ENCODE measurements at places on chromosomes 12 and 14. TPM values are rescaled to one million over a fixed set of nuclear protein-coding genes. Genes with fewer than 3 reads are reported as not detected.

DNA sequence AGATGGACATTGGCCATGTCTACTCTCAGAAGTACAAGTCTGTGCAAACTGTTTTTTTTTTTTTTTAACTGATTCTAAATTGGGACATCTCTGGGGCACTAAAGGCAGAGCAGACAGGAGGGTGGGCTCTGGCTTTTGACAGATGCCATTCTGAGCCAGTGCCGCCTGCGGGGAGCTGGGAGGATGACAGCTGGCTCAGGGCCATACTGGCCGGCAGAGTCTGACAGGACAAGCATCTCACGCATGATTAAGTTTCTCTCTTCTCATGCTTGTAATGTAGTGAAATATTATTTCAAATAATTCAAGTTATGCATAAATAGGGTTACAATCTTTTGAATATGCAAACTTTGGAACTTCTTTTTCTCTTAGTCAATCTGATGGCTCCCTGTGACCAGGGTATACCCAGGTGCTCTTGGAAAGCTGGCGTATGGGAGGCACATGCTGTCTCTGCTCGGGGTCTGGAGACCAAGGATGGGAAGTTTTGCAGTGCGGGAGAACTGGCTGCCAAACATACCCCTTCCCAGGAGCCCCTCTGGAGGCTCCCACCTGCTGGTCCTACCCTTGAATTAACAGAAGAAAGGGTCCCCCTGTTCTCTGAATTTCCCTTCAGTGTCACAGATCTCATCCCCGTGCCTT is 7.6 kb downstream of the CDCA4 start:
- DNase-seq = no peak

DNA sequence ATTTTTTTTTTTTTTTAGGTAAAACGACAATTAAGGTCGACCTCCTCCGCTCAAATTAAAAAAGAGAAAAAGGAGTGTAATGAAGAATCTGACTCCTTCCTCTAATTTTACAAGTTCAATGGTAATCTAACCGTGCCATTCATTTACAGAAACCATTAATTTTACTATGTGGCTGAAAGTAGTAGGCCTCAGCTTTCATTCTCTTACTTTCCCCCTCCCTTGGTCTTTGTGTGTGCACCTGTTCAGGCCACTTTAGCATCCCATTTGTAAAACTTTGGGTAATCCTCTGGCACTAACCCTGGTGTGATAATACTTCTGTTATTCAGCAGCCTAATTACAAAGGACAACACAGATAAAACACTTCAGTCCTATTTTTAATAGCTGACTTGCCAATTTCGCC is 128.1 kb downstream of the ASCL1 start:
- DNase-seq = no peak

DNA sequence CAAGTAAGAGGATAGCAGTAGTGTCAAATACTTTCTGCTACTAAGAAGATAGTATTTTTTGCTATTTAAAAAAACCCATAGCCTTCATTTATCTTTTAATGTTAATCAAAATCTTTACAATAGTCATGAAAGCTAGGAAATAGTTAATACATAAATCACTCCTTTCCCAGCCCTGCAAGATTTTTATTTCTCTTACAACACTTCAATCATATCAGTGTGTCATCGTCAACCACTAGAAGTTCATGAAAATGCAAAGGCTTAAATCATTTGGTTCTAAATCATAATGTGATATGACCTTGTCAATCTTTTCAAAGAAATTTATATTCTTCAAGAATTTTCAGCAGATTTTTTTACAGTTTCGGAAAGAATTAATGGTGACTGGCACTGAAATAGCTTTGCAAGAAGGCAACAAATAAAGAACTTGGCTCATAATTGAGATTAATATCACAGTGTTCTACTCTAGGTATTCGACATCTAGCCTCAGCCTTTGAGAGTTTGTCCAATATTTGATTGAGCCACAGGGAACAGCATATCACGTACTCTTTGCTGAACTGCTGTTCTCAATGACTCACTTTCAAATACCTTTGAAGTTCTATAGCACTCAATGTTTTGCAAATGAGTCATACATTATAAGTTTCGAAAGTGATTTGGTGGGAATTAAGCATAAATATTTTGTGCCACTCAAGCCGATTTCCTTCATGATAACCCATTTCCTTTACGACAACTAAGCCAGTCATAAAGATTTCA is 384.0 kb upstream of the FOXG1 start:
- no peak for DNase-seq

The GPR65 gene
- 3.0 TPM for total RNA-seq

The STAC3 gene
- total RNA-seq = 3.6 TPM

- DNase-seq = no peak
Observed at GRCh38 chr14:84998216-84998615, 531.7 kb upstream of the FLRT2 start.

- no peak for DNase-seq
Observed at GRCh38 chr12:108047071-108047550, 82.0 kb upstream of the WSCD2 start.

The SERPINA5 gene
- 655 TPM for total RNA-seq

- DNase-seq = no peak
Observed at GRCh38 chr12:99746538-99746937, 99.0 kb downstream of the GARIN6 start.

The ITFG2 gene
- 43.4 TPM for total RNA-seq

The RAB21 gene
- total RNA-seq = 72.1 TPM

GRCh38 chr14:50813544-50813863 is 17.5 kb downstream of the NIN start:
- no peak for DNase-seq

DNA sequence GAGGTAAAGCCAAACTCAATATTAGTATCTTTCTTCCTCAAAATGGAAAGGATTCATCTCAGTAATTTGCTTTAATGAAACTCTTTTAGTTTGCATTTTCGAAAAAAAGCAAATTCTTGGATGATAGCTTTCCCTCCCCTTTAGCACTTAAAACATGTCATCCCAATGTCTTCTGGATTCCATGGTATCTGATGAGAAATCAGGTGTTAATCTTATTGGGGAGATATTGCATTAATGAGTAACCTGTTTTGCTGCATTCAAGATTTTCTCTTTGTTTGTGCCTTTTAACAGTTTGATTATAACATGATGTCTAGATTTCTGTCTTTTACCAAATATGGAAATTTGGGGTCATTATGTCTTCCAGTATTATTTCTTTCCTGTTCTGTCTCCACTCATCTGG is 405.1 kb upstream of the FOXG1 start:
- no peak for DNase-seq

GRCh38 chr14:65790172-65790815 is 377.8 kb downstream of the FUT8 start:
- no peak for DNase-seq

DNA sequence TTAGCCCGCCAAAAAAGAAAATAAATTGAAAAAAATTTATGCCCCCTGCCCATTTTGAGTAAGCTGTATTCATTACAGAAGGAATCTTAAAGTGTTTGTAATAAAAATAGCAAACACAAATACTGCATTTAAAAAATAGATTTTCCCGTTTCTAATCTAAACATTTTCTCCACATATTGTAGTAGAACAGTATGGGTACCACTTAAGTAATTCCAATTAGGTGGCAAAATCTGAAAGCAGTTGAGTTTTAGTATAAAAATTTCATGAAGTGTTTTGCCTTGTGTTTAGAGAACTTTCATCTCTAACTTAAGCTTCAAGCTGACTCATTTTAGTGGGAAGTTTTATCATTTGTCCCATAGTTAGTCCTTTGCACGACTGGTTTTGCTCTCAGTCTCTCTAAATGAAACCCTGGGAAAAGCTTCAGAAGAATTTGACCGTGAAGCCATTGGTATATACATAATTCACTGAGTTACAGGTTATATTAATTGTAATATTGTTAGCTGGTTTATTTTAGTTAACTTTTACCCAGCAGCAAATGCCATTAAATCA is 214.6 kb downstream of the ERC1 start:
- DNase-seq = no peak

DNA sequence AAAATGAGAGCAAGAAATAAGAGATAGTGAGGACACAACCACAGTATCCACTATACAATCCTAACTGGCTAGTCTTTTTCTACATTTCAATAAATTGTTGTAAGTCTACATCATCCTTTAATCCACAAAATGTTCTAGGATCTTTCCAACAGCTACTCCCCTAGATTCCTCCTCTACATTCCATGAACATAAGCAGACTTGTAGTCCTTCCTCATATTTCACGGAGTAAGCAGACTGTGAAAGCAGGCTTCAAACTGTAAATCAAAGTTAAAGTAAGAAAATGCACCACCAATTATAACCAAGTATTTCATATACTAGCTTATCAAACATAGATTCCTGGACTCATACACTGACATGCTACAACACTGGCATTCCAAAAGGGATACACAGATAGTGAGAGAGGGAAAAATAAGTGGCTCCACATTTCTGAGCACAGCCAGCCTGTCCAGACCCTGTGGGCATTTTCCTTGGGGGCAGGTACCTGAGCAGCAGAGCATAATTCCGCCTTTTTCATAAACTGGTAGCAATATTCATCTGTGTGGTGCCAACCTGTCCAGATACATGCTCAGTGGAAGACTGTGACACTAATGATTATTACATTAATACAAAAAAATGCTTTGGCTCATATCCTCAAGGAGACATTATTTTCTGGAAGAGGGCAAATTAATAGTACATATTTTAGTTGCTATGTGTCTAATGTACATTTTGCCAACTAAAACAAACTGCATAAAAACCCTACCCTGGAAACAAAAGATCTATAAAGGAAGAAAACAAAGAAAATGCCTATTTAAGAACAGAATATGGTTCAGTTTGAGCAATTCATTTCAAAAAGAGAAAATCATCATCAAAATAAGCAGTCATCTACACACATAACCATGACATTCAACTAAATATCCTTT is 113.3 kb upstream of the FSCB start:
- no peak for DNase-seq

The SLCO1B1 gene
- total RNA-seq = 0.12 TPM
